ENCODE measurements at places on chromosomes 7 and 10.
A peak's percentile ranks its signal among the peaks of the same experiment; 100 is the strongest.

DNA sequence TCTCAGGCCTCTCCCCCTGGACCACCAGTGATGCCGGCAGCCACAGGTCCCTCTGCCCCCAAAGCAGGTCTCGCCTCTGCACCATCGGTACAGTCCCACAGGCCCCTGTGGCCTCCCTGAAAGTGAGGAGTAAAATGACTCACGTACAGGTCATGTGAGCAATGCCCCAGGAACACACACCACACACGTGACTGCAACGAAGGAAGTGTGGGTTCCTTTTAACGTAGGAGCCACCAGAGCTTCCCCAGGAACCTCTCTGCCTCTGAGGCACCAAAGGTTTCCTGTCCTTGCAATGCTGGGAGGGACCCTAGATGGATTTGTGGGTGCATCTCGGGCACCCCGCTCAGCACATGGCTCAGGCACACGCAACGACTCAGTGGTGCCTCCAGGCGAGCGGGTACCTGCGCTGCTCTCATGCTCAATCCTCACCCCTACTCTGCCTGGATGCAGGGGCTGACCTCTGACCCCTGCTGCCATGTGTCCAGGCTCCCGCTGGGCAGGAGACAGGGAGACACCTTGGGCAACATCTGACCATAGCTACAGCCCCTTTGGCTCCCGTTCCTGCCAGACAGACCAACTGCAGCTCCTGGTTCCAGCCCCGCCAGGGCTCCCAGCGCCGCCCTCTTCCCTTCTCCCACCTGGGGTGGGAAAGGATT lies 120.7 kb downstream of the PRKAG2 start:
- peak; percentile 24 for DNase-seq

DNA sequence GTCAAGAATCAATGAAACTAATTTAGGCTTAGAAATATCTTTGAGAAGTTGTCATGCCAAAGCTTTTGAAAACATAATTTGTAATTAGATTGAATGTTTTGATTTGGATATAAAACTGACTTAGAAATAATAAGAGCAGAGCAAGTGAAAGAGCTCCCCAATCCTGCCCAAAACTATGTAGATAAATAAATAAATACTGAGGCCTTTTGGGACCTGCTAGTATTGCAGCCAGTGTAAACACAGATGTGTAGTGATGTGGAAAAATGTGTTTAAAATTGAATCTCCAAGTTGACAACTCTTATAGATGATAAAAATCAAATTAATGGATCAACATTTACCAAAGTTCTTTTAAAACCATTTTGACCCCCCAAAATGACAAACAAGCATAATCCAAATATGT lies 896.1 kb downstream of the CNTNAP2 start:
- no peak for DNase-seq

DNA sequence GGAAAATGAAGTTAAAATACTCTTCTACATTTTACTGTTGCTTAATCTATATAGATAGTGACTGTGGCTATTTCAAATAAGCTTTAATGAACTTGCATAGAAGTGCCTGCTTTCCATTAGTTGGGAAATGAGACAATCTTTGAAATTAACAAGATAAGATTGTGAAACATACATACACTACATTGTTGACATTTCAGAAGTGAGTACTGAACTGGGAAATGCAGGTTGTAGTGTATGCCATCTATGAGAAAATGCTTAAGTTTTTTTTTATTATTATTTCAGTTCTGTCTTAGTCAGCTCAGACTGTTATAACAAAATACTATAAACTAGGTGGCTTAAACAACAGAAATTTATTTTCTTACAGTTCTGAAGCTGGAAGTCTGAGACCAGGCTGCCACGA lies 49.6 kb upstream of the CSTF2T start:
- no peak for DNase-seq

DNA sequence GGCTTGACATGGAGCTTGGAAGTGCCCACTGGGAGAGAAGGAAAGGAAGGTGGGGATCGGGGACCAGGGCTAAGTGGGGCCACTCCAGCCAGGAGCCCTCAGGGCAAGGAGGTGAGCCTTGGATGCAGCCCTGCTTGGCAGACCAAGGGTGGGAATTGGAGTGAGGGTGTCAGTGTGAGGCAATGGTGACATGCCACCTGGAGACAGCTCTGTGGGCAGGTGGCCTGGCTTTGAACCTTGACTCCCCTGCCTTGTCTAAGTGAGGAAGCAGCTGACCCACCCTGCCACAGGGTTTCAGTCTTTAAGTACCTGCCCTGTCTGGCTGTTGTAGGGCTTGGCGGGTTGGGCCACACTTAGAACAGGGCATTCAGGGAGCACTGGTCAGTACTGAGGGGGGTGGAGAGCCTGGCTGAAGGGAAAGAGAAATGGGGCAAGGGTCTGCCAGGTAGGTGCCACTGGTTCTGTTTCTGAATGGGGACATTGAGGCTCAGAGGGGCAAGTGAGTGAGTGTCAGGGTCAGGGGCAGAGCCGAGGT lies 4.8 kb downstream of the RAMP3 start:
- no peak for DNase-seq

- no peak for DNase-seq
Measured at GRCh38 chr7:26181474-26182227, 18.9 kb downstream of the HNRNPA2B1 start.

DNA sequence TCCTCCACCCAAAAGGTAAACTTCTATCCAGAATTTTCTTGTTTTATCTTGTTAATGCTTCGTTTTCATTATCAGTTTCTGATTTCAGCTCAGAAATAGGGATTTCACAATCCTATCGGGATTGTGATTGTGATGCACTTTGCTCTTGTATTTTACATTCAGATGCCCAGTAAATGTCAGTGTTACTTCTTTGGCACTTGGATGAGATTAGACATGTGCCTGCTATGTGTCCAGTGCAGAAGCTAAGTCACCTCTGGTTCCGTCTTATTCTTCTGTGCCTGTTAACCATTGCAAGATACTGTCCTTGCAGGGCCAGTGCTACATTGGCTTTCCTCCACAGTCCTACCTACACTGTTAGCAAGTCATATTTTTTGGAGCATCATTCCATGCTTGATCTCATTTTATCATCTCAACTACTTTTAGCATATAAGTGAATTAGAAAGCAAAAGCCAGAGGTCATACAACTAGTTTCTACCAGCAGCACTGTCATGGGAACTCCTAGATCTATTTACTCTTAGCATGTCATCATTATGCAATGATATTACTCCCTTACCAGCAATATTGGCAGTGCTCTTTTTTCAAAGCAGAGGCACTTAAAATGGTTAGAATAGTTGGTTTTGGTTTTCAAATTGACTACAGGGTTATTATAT lies 26.7 kb downstream of the ZNF277 start:
- no peak for DNase-seq

- no peak for DNase-seq
Measured at GRCh38 chr10:124285587-124286527, 132.9 kb downstream of the OAT start.

DNA sequence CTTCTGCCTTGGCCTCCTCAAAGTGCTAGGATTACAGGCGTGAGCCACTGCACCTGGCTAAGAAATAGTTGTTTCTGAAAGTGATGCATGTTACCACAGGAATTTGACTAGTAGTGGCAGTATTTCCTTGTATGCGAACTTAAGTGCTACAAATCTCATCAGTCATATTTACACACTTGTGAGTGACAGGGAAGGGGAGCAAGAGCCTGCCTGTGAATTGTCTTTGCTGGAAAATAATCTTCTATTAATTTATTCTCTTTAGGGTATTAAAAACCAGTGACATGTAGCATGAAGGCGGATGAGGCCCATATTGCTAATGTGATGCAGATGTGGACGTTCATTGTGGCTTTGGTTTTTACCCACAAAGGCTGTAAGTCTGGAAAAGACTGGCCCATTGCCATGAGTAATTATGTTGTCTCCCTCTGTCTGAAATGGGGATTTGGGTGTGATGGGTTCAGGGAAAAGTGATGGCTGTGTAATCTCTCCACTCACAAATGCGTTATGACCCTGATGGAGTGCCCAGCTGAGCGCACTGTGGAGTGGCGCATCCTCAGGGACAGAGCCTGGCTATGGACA lies 97.6 kb downstream of the CCNY start:
- DNase-seq: no peak

GRCh38 chr10:526651-527312 lies 162.7 kb downstream of the DIP2C start:
- DNase-seq: no peak
